ENCODE measurements at places on chromosomes 6 and 20.

GRCh38 chr6:57256541-57256940 is 34.4 kb upstream of the RAB23 start:
- no peak for DNase-seq

GRCh38 chr20:13436530-13436929 is 202.2 kb downstream of the TASP1 start:
- DNase-seq = no peak

GRCh38 chr6:132198040-132198439 is 203.2 kb downstream of the MOXD1 start:
- no peak for DNase-seq

DNA sequence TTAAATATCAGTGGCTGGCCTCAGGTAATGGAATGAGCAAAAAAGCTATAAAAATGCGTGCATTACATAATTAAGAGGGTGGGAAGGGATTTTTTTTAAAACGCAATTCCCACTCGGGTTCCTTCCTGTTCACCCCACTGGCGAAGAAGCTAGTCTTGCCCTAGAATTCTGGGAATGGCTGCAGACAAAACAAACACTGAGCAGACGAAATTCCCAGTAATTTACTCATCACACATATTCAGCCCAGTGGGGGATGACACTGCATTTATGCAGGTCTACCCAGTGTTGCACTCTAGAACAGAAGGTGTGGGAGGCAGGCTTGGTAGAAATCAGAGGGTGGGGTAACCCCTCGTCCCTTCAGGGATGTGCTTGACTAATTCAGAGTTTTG is 2695.0 kb upstream of the DEFB115 start:
- no peak for DNase-seq

DNA sequence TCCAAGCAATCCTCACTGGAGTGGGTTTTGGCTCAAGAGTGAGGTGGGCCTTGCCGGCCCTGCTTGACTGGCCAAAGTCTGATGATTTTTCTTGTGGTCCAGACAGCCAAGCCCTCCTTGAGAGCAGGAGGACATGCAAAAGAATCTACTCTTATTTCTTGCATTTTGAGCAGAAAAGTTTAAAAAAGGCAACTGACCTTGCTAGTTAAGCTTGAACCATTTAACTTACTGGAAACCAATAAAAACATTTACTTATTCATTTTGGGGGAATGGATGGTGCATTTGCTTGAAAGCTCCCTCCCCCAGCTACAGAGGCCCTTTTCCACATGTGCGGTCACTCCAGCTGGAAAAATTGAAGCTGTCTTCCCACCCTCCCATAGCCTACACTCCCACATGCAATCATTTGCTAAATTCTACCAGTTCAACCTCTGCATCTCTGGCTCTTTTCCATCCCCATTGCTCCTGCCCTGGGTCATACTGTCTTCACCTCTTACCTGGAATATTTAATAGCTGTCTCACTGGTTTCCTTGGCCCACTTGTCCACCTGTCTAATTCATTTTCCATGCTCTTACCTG is 527.9 kb downstream of the DHX35 start:
- no peak for DNase-seq

GRCh38 chr6:89117211-89118108 is at the start of gene SRSF12:
TSS of gene SRSF12 (minus strand) at chr6:89118071. CDS start at chr6:89117887, 184 bp downstream.
- DNase-seq = peak; percentile 63

DNA sequence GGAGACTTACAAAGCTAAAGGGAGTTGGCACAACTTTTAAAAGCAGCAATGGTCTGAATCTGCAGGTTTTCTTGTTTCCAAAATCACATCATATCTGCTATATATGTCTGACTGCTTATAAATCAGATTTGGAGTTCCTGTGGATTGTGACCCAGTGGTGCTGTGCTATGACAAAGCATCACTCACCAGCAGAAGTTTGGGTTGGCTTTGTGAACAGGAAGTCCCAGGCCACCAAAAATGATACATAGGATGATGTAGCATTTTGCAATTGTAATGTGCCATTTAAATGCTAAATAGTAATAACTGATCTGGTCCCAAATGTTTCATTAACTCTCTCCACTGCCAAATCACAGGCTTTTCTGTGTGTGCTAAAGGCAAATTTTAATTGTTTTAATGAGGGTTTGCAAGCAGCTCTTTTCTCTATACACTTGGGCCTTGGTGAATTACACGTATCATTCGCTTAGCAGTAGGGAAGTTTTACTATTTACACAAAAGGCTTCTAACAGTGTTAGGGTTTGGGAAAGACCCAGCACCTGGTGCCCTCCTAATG is 60.8 kb downstream of the SYNDIG1 start:
- DNase-seq = no peak

- no peak for DNase-seq
Observed at GRCh38 chr20:17624070-17624469, 54.2 kb downstream of the DSTN start.

- peak; percentile 58 for DNase-seq
Observed at GRCh38 chr6:139133262-139134063, 1.4 kb upstream of the HECA start.

DNA sequence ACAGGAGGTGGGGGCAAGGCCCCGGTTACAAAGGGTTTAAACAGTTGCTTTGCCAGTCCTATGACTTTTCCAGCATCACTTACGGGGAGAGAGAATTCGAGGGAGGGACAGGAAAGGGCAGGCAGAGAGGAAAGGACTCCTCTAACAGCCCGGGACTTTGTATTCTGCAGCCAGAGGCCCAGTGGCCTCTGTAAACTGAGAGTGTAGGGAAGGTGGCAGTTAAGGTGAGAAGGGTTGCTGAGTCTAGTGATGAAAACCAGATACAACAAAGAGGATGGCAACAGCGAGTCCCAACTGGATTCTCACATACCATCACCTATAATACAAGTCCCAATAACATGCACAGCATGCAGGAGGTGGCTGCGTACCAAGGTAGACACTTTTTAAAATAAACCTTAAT is 13.5 kb downstream of the PLAGL2 start:
- DNase-seq = no peak

- no peak for DNase-seq
Observed at GRCh38 chr6:11251553-11252360, 19.3 kb upstream of the NEDD9 start.

- DNase-seq = no peak
Observed at GRCh38 chr20:61630816-61631215, 378.8 kb downstream of the CDH4 start.

DNA sequence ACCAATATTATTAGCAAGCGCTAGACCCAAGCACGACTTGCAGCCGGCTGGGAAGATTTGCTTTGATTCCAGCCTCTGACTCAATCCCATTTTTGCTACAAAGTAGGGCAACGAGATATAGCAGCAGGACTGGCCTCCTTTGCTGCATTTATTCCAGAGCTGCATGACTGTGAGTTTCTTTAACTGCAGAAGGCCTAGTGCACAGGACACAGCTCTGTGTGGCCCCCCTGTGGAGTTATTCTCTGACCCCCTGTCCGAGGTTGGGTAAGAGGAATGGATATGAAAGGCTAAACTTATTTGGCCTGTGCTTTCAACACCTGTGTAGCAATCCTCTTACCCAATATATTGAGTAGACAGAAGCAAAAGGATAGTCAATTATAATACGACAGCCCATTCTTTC is 133.3 kb upstream of the SPTLC3 start:
- no peak for DNase-seq

GRCh38 chr20:41248368-41249024 is 69.0 kb downstream of the ZHX3 start:
- no peak for DNase-seq

DNA sequence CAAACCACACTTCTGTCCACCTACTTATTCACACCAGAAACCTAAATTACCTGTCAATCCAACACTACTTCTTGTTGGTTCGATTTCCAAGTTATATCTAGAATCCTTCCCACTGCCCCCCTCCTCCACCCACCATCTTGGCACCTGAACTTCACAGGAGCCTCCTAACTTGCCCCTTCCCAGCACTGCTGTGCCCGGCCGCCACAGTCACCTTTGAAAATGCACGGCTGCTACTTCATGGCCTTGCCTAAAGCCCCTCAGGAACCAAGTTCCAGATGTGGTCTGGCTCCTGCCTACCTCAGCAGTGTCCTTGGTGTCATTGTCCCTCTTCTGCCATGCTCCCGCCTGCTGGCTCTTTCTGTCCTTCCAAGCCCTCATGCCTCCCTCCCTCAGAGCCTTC is 31.2 kb downstream of the PKIG start:
- no peak for DNase-seq

GRCh38 chr20:63176427-63177133 is 39.4 kb downstream of the YTHDF1 start:
- DNase-seq = no peak

GRCh38 chr20:36471885-36472636 is 69.3 kb upstream of the MYL9 start:
- no peak for DNase-seq

DNA sequence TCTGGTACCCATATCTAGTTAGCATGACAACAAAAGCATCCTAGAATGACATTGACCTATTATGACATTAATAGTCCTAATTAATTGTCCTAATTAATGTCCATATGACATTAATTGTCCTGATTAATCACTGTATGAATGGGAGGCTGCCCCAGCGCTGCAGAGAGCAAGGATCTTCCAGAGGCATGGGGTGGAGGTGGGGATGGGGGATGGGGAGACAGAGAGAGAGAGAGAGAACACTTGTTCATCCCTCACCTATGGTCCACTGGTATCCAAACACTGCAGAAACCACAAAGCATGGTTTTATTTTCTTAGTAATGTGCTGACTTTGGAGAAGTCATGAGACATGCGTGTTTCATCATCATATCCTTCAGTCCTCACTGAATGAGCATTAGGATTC is 235.1 kb downstream of the FNDC1 start:
- no peak for DNase-seq

- no peak for DNase-seq
Observed at GRCh38 chr6:1179571-1180459, 132.1 kb upstream of the FOXQ1 start.

GRCh38 chr6:135493218-135493961 is 4.2 kb downstream of the AHI1 start:
- no peak for DNase-seq

- DNase-seq = no peak
Observed at GRCh38 chr6:41371992-41372831, 36.8 kb downstream of the NCR2 start.

GRCh38 chr20:63265891-63266515 is 6.6 kb upstream of the ARFGAP1 start:
- no peak for DNase-seq

- DNase-seq = no peak
Observed at GRCh38 chr20:41424011-41424410, 57.4 kb upstream of the EMILIN3 start.

- DNase-seq = no peak
Observed at GRCh38 chr6:50849796-50850180, 31.1 kb downstream of the TFAP2B start.

GRCh38 chr6:15960740-15961634 is 167.9 kb upstream of the MYLIP start:
- DNase-seq = peak; percentile 37

- DNase-seq = no peak
Observed at GRCh38 chr20:12354725-12355124, 437.0 kb downstream of the BTBD3 start.

- no peak for DNase-seq
Observed at GRCh38 chr6:167244991-167245390, 46.1 kb upstream of the UNC93A start.

DNA sequence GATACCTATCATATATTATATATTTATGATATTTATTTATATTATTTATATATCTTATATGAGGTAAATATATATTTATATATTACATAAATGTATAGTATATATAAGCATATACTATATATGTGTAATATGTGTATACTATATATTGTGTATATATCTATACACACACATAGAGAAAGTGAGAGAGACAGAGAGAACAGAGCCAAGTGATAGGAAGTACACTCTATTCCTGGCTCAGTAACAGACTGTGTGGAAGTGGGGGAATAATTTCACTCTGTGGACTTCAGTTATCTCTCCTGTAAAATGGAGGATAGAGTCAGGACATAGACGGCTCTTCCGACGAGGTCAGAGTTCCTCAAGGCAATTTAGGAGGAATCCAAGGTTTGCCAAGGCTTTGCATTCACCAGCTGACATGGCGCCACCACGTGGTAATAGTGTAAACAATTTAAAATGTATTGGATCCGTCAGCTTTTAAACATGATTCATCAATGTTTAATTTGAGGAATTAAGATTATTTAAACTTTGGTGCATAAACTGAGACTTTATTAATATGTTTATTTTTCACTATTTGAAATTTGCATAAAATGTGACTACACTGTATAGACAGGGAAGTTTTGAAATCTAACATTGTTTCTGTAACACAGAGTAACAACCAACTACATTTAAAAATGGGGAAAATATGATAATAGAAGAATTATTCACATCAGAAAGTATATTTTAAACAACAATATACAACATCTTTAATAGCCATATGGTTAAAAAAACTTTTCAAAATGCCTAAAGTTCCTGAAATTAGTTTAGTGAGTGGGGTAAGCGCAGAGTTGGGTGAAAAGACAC is 75.4 kb upstream of the TMEM244 start:
- DNase-seq = peak; percentile 65

- no peak for DNase-seq
Observed at GRCh38 chr6:169965657-169966311, 214.4 kb downstream of the ERMARD start.

- DNase-seq = peak; percentile 97
Observed at GRCh38 chr6:20319520-20320357, 81.9 kb upstream of the E2F3 start.

DNA sequence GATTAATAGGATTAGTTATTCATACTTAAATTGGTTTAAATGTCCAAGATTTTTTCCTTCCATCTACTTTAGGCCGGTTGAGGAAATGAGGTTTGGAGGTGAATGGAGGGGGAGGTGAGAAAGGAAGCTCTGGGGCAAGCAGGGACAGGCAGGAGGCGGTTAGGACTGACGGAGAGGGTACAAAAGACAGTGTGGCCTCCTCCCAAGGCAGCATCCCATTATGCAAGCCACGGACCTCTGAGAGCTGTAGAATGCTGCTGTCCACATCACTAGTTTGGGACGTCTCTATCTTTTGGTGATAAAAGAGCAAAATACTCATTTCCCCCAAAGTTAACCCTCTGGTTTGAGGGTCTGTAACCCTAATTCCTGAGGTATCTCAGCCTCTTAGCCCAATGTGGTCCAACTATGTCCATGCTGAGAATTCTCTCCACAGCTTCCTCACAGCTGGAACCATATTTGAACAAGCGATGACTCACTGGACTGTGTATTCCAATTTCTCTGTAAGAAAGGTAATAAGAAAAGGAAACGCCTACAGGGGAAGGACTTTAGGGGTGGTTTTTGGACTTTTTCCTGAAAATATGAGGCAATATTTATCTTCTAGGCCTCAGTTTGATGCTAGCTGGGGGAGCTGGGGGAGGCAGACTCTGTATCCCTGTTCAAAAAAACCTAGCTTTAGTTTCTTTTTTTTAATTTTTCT is 172.2 kb downstream of the TFAP2B start:
- DNase-seq = no peak

- DNase-seq = no peak
Observed at GRCh38 chr20:32803092-32803491, 16.7 kb upstream of the MAPRE1 start.

DNA sequence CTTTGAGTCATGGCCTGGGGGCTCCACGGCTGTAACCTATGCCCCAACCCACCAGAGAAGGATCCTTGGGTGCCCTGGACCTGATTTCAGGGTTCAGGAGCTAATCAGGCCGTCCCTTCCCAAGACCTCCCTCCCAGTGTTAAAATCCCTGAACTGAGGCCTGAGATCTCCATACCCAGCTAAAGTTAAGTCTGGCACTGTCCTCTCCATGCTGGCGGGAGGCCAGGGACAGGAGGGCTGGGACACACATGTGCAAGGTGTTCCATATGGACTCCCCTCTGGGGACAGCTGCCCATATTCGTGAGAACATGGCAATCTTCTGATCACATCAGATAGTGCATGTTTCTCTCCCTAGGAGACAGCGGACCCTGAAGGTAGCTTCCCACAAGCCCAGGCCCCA is 11.5 kb upstream of the TREML4 start:
- no peak for DNase-seq

Measured in GM12865 (cell line).